NCI-H460 (cell line): ENCODE measurements at places on chromosomes 3 and 15. TPM values are rescaled to one million over a fixed set of nuclear protein-coding genes. Genes with fewer than 3 reads are reported as not detected.

Gene MYZAP
- total RNA-seq = not detected in 2 replicates

Gene LTF
- total RNA-seq = not detected in 2 replicates

Gene HRG
- total RNA-seq = 0.10 TPM in 1 of 2 replicates, not detected in the other

Gene ATP10A
- total RNA-seq = 0.03 and 0.07 TPM in 2 replicates
